ENCODE measurements at places on chromosomes 2 and 18.

- H3K27me3 ChIP-seq, result no peaks in the 10 kb centered on the region
- H3K4me1 ChIP-seq, result no peaks in the 10 kb centered on the region
- no peaks in the 10 kb centered on the region for H3K36me3 ChIP-seq
- no peak overlapping the region for H3K4me3 ChIP-seq
- no peak overlapping the region for H3K27ac ChIP-seq
Observed at GRCh38 chr2:210072493-210072892, 70.1 kb downstream of the RPE start.

DNA sequence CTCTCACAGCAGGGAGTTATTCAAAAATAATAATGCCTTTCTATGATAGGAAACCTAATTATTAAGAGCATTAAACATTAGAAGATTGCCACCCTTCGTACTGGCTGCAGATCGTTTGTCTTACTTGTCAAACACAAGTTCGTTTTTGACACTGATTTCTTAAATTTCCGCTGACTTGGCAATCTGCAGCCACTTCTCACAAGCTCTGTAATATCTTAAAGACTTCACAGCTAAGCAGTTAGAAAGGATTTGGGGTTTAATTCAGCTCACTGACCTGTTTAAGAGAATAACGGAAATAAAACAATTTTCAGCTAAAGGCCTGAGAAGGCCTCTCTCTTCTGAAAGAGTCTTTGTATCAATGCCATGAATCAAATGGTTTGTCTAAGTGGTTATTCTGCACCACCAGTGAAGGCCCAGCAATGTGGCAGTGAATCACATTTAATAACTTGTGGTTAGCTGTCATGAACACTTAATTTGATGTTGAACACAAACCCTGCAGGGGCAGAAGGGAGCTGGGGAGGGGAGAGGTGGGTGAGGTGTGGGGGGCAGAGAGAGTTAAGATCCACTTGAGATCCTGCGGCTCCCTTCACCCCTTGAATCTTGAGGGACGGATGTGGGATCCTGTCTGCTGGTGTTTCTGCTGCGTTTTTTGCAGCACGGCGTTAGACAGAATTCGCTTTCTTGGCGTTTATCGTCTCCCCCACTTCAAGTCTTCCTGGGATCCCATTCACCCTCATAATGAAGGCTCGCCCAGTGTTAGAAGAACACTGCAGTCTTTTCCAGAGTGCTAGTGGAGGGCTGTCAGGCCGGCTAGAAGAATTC lies 145.4 kb upstream of the SATB2 start:
- no peak overlapping the region for H3K4me3 ChIP-seq
- H3K4me1 ChIP-seq, result peaks cover 13% of the 10 kb centered on the region
- no peak overlapping the region for H3K27ac ChIP-seq

DNA sequence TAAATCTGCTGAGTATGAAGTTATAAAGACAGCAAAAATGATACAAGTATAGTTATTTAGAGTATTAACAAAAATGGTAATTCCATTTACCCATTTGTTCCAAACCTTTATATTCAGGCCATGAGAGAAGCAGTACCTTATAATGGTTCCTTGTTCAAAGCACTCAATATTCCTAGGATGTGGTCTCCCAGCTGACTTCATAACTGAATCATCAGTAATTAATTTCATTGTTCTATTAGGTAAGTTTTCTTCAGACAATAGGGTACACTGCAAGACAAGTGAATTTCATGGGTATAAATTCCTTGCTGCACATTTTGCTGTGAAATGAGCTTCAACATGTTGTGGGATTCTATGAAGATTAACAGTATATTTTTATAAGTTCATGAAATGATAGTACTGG lies 550.8 kb upstream of the ZEB2 start:
- no peaks in the 10 kb centered on the region for H3K4me1 ChIP-seq
- no peaks in the 10 kb centered on the region for H3K27me3 ChIP-seq
- H3K36me3 ChIP-seq, result no peaks in the 10 kb centered on the region
- no peak overlapping the region for H3K4me3 ChIP-seq

GRCh38 chr2:98454500-98455235 lies 10.0 kb downstream of the INPP4A start:
- peaks cover 44% of the 10 kb centered on the region for H3K4me1 ChIP-seq
- no peak overlapping the region for H3K4me3 ChIP-seq
- H3K27me3 ChIP-seq, result peaks cover 12% of the 10 kb centered on the region
- DNase-seq, result no peak

- peaks cover 8% of the 10 kb centered on the region for H3K36me3 ChIP-seq
- H3K4me3 ChIP-seq, result no peak overlapping the region
- H3K4me1 ChIP-seq, result peaks cover 7% of the 10 kb centered on the region
- no peak for DNase-seq
- H3K27me3 ChIP-seq, result no peaks in the 10 kb centered on the region
Observed at GRCh38 chr2:181152701-181153100, 172.3 kb downstream of the UBE2E3 start.

DNA sequence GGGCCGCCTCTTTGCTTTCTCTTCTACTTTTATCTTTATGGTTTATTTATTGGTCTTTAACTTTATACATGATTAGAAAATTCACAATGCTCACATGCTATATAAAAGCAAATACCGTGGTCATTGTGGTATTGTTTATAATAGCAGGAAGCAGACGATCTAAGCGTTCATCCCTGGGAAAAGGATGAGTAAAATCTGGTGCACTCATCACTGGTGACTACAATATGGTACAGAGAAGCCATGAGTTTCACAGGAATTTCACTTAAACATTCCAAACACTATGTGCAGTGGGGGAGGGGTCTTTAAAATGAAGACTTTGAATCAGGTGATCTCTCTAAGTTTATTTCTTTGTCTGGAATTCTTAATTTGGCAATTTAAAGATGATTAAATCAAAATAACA lies 97.9 kb downstream of the SCN3A start:
- no peaks in the 10 kb centered on the region for H3K27me3 ChIP-seq
- no peaks in the 10 kb centered on the region for H3K4me1 ChIP-seq
- no peak for DNase-seq

- H3K27ac ChIP-seq, result no peak overlapping the region
- H3K36me3 ChIP-seq, result no peaks in the 10 kb centered on the region
- no peak overlapping the region for H3K4me3 ChIP-seq
- DNase-seq, result no peak
Observed at GRCh38 chr2:119741868-119742267, 17.9 kb upstream of the PTPN4 start.

DNA sequence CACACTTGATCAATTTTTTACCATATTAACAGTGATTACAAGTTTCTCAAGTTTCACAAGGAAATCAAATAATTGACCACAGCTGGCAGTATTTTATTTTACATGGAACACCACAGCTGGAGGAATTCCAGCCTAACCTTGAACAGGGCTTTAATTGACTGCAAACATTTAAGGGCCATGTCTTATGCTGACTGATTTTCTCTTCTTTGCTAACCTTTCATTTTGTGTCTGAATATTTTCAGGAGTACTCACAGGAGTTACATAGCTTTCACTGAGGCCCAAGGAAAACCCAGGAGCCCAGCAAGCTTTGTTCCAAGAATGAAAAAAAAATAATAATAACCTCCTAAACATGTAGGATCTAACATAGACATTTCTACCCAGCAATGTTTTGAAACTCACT lies 49.6 kb downstream of the FRZB start:
- no peaks in the 10 kb centered on the region for H3K36me3 ChIP-seq
- DNase-seq, result no peak
- H3K4me1 ChIP-seq, result no peaks in the 10 kb centered on the region
- H3K4me3 ChIP-seq, result no peak overlapping the region
- peaks cover 8% of the 10 kb centered on the region for H3K27me3 ChIP-seq
- no peak overlapping the region for H3K27ac ChIP-seq

DNA sequence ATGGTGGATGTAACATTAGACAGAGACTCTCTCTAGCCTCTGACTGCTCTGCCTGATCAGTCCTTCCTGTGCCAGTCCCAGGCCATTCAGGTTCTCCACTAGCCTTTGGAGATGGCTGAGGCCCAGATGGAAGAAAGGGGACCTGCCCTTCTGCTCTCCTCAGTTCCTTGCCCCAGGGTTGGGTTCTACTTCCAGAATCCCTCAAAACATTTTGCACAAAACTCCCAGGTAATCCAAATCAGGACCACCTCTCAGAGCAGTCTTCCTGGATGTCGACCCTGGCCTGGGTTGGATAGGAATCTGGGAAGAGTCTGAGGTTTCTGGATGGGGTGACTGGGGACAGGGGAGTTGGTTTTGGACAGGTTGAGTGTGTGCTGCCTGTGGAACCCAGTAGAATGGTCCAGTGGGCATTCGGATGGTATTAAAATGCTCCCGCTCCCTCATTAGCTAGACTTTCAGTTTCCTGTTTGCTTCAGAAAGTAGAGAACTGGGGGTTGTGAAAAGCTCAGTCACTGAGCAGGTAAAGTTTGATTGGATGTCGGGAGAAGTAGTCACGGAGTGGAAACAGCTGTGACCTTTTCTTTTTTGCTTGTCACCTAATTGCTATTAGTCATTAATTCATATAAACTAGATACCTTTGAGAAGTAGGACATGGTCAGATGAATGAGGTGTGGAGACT lies 37.9 kb downstream of the DPYSL5 start:
- no peak overlapping the region for H3K4me3 ChIP-seq
- H3K27me3 ChIP-seq, result peaks cover 3% of the 10 kb centered on the region

DNA sequence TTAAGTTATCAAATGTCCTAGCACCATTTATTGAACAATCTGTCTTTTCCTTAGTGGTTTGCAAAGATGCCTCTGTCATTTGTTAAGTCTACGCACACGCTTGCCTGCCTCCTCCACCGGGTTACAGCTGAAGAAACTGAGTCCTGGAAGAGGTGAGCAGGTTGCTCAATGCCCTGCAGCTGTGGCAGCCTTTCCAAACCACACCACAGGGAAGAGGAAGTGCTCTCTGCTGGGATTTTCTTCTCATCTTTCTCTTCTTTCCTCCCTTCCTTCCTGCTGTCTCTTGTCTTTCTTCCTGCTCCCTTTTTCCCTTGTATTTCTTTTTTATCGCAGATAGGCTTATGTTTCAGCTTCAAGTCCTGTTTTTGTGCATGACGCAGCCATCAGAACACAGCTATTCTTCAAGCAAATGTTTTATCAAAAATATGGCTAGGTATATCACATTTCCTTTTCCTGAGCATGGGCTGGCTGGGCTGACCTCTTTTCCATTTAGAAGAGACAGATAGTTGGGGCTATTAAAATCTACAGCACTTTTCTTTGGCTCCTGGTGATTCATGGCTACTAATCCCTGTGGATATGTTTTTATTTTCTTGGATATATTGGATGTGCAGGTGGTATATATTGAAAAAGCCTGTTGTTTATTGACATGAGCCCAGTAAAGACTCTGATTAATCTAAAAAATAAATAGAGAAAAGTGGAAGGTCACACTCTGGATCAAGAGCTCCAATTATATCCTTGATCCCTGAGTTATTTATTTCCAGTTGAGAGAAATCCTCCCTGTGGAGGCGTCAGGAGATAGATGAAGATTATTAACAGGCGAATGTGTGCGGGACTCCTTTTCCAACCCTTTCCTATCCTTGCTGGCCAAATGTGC lies 214.6 kb downstream of the TSN start:
- DNase-seq, result no peak
- H3K27me3 ChIP-seq, result peaks cover 16% of the 10 kb centered on the region
- H3K27ac ChIP-seq, result no peak overlapping the region
- H3K4me3 ChIP-seq, result no peak overlapping the region

GRCh38 chr2:82023710-82024109 lies 1719.2 kb upstream of the LRRTM1 start:
- H3K27me3 ChIP-seq, result no peaks in the 10 kb centered on the region
- no peaks in the 10 kb centered on the region for H3K36me3 ChIP-seq
- H3K4me3 ChIP-seq, result no peak overlapping the region
- no peak for DNase-seq
- H3K27ac ChIP-seq, result no peak overlapping the region

- H3K4me3 ChIP-seq, result no peak overlapping the region
- H3K36me3 ChIP-seq, result no peaks in the 10 kb centered on the region
- H3K27ac ChIP-seq, result no peak overlapping the region
- no peak for DNase-seq
- H3K4me1 ChIP-seq, result no peaks in the 10 kb centered on the region
Observed at GRCh38 chr2:219830353-219830738, 202.9 kb downstream of the SLC4A3 start.
